ENCODE measurements at places on chromosomes 1 and 21. TPM values are rescaled to one million over a fixed set of nuclear protein-coding genes. Genes with fewer than 3 reads are reported as not detected.

DNA sequence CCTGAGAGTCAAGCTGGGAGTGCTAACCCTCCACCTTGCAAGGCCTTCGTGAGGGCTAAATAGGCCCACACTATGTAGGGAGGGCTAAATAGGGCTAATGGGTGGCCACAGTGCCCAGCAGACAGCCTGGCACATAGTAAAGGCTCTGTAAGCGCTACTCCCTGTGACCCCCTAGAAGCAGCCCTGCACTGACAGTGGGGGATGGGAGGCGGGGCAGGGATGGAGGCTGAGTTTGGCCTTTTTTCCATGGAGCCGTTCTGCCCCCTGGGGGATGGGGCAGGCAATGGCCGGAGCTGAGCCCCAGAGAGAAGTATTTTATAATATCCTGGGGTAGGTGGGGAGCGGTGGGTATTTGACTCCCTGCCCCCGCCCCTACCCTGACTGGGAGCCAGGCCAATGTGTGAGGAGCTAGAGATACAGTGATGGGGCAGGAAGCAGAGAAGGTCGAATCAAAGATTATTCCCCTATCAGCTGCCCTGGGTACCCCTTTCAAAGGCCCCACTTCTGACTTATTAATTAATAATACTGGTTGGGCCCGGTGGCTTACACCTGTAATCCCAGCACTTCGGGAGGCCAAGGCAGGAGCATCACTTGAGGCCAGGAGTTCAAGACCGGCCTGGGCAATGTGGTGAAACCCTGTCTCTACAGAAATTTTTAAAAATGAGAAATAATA, 42.3 kb downstream of the LACTBL1 start:
- H3K4me3 ChIP-seq: no peak overlapping the region
- no peak overlapping the region for H3K27ac ChIP-seq
- H3K36me3 ChIP-seq: no peaks in the 10 kb centered on the region
- H3K4me1 ChIP-seq: no peaks in the 10 kb centered on the region
- DNase-seq: peak; percentile 37

GRCh38 chr1:229461032-229461668, 27.3 kb upstream of the ACTA1 start:
- H3K27ac ChIP-seq: no peak overlapping the region
- peaks cover 27% of the 10 kb centered on the region for H3K36me3 ChIP-seq
- no peaks in the 10 kb centered on the region for H3K27me3 ChIP-seq
- no peak for DNase-seq
- peaks cover 3% of the 10 kb centered on the region for H3K4me1 ChIP-seq

- peaks cover 19% of the 10 kb centered on the region for H3K4me1 ChIP-seq
- no peaks in the 10 kb centered on the region for H3K27me3 ChIP-seq
- no peak overlapping the region for H3K4me3 ChIP-seq
- no peaks in the 10 kb centered on the region for H3K36me3 ChIP-seq
- H3K27ac ChIP-seq: no peak overlapping the region
Measured at GRCh38 chr1:160879056-160879455, 5.9 kb downstream of the ITLN1 start.

GRCh38 chr1:108858230-108858950, 1.5 kb upstream of the AKNAD1 start:
- H3K27ac ChIP-seq: no peak overlapping the region
- H3K4me1 ChIP-seq: peaks cover 6% of the 10 kb centered on the region
- peaks cover 4% of the 10 kb centered on the region for H3K27me3 ChIP-seq
- no peak for DNase-seq
- no peak overlapping the region for H3K4me3 ChIP-seq

Gene RGSL1
- not detected for total RNA-seq

Gene KLHL20
- 12.1 TPM for total RNA-seq

Gene RBP7
- total RNA-seq: not detected

DNA sequence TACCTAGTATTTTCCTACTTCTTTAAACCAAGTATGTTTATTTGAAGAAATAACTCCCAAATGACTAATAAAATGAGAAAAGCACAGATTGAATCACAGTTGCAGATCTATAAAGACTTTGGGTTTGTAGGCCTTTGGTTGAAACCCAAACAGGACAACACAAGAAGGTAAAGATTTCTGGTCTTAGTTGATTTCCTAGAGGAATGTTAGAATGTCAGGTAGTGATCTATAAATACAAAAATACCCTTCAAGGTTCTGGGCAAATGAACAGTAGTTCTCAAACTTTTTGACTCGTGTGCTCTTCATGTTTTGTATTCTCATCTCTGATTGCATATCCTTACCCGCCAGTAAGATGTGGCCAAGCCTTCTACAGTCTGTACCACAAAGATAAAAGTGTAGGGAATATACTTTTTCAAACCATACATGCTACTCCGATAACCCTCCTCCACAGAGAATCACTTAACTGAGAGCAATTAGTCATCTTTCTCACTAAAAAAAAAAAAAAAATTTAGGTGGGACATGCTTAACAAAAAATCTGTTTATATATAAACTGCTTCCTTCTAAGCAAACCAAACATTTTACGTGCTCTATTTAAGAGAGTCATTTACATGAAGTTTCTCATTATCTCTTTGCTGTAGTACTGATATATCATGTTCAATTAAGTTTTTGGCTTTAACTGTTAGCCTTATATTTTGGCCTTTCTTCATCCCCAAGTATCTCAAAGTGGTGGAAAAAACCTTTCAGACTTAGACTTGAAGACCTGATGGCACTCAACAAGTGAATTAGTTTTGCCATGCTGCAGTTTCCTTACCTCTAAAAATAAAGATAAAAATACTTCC, 36.0 kb downstream of the CNIH4 start:
- peaks cover 41% of the 10 kb centered on the region for H3K4me1 ChIP-seq
- H3K4me3 ChIP-seq: no peak overlapping the region
- DNase-seq: no peak
- peak overlapping the region; percentile 76 for H3K27ac ChIP-seq

GRCh38 chr1:64378826-64379225, 91.1 kb upstream of the CACHD1 start:
- no peak for DNase-seq
- no peaks in the 10 kb centered on the region for H3K36me3 ChIP-seq
- H3K27me3 ChIP-seq: peaks cover 8% of the 10 kb centered on the region

Gene PITHD1
- 92.3 TPM for total RNA-seq

GRCh38 chr1:209646558-209646957, 5.7 kb downstream of the LAMB3 start:
- no peak overlapping the region for H3K27ac ChIP-seq
- no peak for DNase-seq
- H3K36me3 ChIP-seq: no peaks in the 10 kb centered on the region
- no peak overlapping the region for H3K4me3 ChIP-seq
- H3K27me3 ChIP-seq: no peaks in the 10 kb centered on the region
- H3K4me1 ChIP-seq: peaks cover 14% of the 10 kb centered on the region

DNA sequence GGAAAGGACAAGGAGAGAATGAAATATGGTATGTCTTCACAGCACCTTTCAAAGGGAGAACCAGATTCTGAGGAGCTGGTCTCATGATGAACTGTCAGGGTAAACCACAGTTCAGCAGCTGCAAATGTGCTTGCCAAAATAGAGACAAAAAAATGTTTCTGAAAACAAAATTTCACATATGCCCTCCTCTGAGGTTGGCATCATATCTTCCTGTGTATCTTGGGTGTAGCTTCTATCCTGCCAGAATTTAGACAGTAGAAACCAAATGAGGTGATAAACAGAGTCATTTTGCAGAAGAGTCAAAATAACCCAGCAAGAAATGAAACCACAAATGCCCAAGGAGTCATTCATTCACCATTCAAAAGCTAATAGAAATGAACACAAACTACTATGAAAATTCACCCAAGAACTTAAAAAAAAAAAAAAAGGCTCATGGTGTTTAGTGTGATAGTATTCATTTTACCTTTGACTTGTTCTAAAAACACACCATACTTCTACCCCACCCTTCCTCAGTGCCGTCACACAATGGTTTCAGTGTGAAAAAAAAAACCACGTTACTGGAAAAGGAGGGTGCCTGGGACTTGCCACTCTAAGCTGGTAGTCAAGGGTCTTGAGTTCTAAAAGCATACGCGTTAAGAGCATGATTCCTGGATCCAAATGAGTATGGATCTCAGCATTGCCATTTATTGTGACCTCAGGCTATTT, 18.5 kb downstream of the SELL start:
- peak overlapping the region; percentile 67 for H3K4me3 ChIP-seq
- peaks cover 68% of the 10 kb centered on the region for H3K36me3 ChIP-seq
- peak overlapping the region; percentile 98 for H3K27ac ChIP-seq
- H3K4me1 ChIP-seq: peaks cover 90% of the 10 kb centered on the region
- no peaks in the 10 kb centered on the region for H3K27me3 ChIP-seq

GRCh38 chr1:53561503-53562105, 102.4 kb downstream of the DMRTB1 start:
- peaks cover 30% of the 10 kb centered on the region for H3K27me3 ChIP-seq
- peaks cover 19% of the 10 kb centered on the region for H3K4me1 ChIP-seq
- H3K4me3 ChIP-seq: no peak overlapping the region
- H3K27ac ChIP-seq: no peak overlapping the region

Gene GSTM2
- 7.4 TPM for total RNA-seq

- no peak for DNase-seq
- H3K27me3 ChIP-seq: peaks cover 40% of the 10 kb centered on the region
- no peak overlapping the region for H3K4me3 ChIP-seq
- H3K36me3 ChIP-seq: no peaks in the 10 kb centered on the region
Measured at GRCh38 chr1:181497870-181498269, 14.6 kb downstream of the CACNA1E start.

DNA sequence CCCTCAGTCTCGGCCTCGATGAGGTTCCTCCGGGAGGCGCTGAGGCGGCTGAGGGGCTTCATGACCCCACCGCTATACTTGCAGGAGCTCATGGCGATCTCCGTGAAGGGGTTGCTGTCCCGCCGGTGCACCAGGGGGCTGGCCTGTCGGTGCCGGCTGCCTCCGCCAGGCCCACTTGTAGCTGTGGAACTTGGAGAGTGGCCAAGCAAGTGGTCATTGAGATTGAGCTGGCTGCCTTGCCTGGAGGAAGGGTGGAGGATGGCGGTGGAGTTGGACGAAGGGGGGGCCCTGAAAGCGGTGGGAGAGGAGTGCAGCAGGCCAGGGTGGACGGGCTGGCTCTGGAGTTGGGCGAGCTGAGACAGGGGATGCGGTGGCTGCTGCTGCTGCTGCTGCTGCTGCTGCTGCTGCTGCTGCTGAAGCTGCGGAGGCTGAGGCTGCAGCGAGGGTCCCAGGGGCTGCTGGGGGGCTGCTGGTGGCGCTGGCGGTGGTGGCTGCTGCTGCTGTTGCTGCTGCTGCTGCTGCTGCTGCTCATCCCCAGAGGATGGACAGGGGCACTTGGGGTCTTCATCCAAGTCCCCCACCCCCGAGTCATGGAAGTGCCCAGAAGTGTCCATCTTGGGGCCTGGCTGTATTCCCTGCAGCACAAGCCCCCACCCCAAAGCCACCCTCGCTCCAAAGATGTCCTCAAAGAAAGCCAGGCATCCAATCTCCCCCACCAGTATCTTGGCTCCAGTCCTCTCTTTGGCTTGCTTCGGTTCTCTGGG, 548 bp downstream of the KCNN3 start:
- H3K4me1 ChIP-seq: peaks cover 55% of the 10 kb centered on the region
- H3K36me3 ChIP-seq: no peaks in the 10 kb centered on the region
- H3K27ac ChIP-seq: no peak overlapping the region

GRCh38 chr1:55288245-55288644, 73.1 kb upstream of the USP24 start:
- H3K4me3 ChIP-seq: no peak overlapping the region
- H3K4me1 ChIP-seq: peaks cover 19% of the 10 kb centered on the region
- DNase-seq: no peak
- H3K27me3 ChIP-seq: no peaks in the 10 kb centered on the region
- no peak overlapping the region for H3K27ac ChIP-seq
- no peaks in the 10 kb centered on the region for H3K36me3 ChIP-seq

Gene CHI3L2
- 9.2 TPM for total RNA-seq

- no peaks in the 10 kb centered on the region for H3K4me1 ChIP-seq
- H3K36me3 ChIP-seq: no peaks in the 10 kb centered on the region
- no peak overlapping the region for H3K27ac ChIP-seq
- peaks cover 10% of the 10 kb centered on the region for H3K27me3 ChIP-seq
Measured at GRCh38 chr1:85379203-85380136, 85.5 kb downstream of the DDAH1 start.

DNA sequence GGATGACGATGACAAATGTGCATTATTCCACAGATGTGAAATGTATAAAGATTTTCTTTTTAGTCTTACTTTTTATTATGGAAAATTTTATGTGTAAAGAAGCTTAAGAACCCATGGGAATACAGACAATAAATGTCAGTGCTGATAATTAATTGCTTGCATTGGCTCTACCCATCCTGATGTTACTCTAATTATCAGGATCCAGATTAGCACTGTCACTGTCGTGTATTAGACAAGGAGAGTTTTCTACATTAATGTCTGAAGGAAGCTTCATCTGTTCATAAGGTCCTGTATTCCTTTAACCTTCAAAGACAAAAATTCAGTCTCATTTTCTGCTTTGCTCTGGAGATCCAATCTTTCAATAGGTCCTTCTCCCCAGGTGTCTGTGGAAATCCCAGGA, 259.1 kb upstream of the ADAMTS5 start:
- DNase-seq: no peak
- H3K4me1 ChIP-seq: no peaks in the 10 kb centered on the region
- no peaks in the 10 kb centered on the region for H3K36me3 ChIP-seq
- no peak overlapping the region for H3K27ac ChIP-seq

DNA sequence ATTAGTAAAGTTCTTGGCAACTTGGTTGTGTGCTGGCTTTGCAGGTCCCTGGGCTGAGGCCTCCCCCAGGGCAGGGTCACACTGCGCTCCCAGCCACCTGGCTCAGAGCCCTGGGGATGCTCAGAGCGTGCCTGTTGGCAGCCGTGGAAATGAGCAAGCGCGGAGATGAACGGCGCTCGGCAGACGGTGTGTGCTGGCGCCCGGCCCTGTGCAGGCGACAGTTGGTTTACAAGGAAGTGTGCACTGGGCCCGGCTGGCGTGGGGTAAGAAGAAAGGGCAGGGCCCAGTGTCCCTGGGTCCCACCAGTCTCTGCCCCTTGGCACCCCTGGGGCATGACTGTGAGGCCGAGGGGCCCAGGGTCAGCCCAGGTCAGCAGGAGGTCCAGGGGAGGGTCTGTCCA, 25.7 kb upstream of the PEX10 start:
- H3K4me1 ChIP-seq: no peaks in the 10 kb centered on the region
- H3K27ac ChIP-seq: no peak overlapping the region
- no peak for DNase-seq
- no peak overlapping the region for H3K4me3 ChIP-seq
- peaks cover 8% of the 10 kb centered on the region for H3K27me3 ChIP-seq
- no peaks in the 10 kb centered on the region for H3K36me3 ChIP-seq

GRCh38 chr1:143643148-143643885, 328.5 kb downstream of the FAM72C start:
- no peak for DNase-seq
- no peak overlapping the region for H3K4me3 ChIP-seq
- no peak overlapping the region for H3K27ac ChIP-seq
- H3K27me3 ChIP-seq: peaks cover 41% of the 10 kb centered on the region
- no peaks in the 10 kb centered on the region for H3K4me1 ChIP-seq

GRCh38 chr1:1797731-1798341, 19.6 kb upstream of the NADK start:
- peak overlapping the region; percentile 50 for H3K27ac ChIP-seq
- peaks cover 13% of the 10 kb centered on the region for H3K4me1 ChIP-seq
- no peaks in the 10 kb centered on the region for H3K27me3 ChIP-seq
- no peak overlapping the region for H3K4me3 ChIP-seq

DNA sequence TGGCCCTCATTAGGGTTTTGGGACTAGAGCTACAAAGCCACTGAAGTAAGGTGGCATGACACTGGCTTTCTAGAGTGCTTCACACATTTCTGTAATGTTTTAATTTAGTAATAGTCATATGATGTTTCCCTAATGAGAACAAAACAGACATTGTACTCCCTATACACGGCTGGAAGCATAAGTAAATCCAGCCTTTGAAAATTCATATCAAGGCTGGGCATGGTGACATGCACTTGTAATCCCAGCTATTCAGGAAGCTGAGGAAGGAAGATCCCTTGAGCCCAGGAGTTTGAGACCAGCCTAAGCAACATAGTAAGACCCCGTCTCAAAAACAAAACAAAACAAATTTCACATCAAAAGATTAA, 7.4 kb downstream of the USP48 start:
- no peak overlapping the region for H3K4me3 ChIP-seq
- no peaks in the 10 kb centered on the region for H3K27me3 ChIP-seq
- DNase-seq: no peak
